ENCODE measurements at places on chromosomes 4 and X.

DNA sequence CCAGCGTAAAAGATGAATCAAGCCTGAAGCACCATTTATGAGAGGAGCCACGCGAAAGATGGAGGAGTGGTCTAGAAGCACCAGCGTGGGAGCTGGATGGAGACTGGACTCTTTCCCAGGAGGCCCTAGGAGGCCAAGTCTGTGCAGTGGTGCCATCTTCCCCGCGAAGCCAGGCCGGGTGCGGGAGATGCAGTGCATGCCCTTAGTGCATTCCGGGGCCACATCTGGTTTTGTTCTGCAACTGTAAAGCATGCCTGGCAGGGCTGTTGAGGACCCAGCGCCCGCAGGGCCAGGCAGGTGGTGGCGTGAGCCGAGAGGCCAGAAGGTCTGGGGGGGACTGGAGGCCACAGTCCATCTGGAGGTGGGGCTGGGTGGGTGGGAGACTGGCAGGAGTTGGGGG, 78.6 kb upstream of the ADRA2C start:
- no peak for DNase-seq

DNA sequence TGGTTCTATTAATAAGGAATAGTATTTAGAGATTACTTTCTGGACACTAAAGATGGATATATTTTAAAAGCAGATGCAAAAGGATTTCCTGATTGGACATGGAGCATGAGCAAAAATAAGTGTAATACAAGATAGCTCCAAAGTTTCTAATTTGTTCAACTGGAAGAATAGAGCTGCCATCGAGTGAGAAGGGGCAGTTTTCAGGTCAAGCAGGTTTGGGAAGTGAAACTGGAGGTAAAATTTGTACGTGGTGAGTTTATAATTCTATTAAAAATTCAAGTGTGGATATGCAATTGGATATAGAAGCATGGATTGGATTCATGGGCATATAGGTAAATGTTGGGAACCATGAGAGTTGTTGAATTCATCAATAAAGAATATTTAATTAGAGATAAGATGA, 31.8 kb downstream of the PRDM8 start:
- DNase-seq, result no peak

DNA sequence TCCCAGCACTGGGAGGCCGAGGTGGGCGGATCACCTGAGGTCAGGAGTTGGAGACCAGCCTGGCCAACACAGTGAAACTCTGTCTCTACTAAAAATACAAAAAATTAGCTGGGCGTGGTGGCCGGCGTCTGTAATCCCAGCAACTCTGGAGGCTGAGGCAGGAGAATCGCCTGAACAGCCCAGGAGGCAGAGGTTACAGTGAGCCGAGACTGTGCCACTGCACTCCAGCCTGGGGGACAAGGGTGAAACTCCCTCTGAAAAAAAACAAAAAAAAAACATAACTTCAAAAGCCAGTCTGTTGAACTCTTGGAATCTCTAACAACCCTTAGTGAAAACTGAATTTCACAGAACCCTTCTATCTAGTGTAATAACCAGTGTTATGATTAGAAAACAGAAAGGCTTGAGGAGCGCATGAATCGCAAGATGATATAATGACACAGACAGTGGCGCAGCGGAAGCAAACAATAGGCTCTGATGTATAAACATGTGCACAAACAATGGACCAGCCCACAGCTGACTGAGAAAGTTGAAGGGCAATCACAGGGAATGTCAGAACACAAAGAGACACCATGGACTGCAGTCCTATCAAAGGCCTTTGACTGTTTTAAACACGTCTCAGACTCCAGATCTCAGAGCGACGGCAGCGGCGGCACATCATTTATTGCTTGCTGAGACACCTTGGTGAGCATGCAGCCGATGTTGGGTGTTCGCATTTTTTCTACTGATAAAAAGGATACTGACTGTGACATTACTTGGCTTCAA, 81.6 kb downstream of the NSUN7 start:
- no peak for DNase-seq

DNA sequence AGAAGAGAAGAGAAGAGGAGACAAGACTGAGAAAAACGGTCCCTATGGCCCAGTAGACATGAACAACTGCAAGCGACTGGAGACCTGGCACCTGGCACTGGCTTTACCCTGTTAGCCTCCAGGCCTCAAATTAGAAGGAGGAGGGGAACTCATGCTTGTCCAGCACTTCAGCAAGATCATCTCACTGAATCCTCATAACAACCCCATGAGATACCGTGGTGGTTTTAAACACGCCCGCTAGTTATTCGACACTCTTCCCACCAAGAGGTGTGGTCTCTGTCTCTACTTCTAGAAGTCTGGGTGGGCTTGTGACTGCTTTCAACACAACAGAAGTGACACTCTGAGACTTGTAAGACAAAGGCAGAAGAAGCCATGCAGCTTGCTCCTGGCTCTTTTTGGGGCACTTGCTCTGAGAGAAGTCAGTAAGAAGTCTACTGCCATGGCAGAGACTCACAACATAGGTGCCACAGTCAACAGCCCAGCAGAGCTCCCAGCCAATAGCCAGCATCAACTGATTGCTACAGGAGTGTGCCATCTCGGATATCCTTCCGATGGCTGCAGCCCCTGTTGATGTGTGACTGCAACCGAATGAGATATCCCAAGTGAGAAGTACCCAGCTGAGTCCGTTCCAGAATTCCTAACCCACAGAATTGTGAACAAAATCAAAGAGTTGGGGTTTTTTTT, 34.0 kb upstream of the BCOR start:
- no peak for DNase-seq

GRCh38 chr4:148289740-148290139, 152.5 kb downstream of the NR3C2 start:
- no peak for DNase-seq

- DNase-seq, result no peak
Measured at GRCh38 chr4:32697281-32697814, 1977.2 kb downstream of the PCDH7 start.

DNA sequence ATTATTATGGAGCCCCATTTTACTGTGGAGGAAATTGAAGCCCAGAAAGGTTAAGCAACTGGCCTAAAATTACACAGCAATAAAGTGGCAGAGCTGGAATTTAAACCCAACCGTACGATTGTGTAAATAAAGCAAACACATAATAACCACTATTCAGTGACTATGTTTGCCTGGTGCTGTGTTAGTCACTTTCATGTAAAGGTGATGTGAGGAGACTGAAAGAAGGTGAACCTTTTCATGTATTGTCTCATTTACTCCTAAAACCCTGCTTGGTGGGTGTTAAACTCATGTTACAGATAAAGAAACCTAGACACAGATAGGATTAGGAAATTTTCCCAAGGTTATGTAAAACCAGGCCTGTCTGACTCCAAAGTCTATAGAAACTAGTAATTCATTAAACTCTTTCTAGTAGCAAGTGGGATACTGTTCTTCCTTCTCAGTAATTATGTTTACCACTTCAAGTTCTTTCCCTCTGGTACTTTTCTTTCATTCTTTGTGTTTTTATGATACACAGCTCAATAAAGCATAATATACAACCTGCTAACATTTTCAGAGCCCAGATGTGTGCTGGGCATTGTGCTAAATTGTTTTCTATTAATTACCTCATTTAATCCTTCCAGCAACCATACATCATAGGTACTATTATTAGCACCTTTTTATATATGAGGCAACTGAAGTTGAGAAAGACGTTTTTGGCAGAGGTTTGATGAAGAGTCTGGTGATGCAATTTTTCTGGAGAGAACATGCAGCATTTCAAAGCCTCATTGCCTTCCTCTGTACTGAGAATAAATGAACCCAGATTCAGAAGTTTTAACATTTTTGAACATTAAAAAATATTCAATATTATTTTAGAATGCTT, 202.7 kb downstream of the SPRY1 start:
- no peak for DNase-seq

DNA sequence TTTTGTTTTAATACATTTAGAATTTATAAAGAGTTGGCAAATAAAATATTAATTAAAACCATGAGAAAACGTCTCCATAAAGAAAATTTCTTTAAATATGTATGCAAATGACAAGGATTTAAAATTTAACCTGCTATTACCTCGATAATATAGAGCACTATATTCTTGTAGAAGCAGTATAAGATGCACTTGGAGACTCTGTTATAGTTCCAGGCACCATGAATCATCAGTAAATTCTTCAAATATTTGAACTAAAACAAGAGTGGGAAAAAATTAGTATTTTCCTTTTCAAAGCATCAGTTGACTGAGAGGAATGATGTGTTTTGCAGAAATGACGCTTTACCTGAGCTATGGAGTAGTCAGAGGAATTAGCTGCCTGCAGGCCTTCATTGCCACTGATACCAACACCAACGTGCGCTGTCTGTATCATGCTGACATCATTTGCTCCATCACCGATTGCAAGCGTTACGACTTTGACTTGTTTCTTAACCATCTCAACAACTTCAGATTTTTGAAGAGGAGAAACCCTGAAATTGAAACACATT, 67.3 kb downstream of the SHISA3 start:
- DNase-seq, result no peak

DNA sequence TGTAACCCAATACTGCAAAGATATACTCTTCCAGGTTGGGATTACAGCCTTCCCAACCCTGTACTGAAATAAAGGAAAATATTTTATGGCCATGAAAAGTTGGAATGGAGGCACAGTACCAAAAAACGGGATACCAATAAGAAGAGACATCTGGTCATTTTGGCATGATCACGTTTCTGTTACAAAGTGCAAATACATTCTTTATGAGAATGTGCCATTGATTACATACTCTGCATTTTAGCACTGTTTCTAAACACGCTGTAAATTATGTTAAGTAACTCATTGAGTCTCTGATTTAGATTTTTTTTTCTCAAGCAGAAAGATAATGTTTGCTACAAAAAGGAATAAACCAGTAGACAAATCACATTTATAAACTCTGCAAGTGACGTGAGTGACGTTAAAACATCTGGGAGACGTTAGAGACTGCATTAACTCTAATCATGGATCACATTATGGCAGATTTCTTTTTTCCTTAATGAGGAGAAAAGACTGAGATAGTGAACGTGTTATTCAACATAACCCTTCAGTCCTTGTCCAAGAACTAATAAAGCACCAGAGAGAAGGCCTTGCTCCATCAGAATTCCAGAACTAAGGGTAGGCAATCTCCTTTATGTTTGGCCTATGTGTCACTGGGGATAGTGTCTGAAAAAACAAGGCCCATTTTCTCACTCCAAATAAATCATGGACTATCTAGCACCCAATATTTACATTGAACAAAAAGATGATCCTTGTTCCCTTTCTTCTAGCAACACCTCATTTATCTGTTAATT, 31.0 kb downstream of the UNC5C start:
- no peak for DNase-seq

DNA sequence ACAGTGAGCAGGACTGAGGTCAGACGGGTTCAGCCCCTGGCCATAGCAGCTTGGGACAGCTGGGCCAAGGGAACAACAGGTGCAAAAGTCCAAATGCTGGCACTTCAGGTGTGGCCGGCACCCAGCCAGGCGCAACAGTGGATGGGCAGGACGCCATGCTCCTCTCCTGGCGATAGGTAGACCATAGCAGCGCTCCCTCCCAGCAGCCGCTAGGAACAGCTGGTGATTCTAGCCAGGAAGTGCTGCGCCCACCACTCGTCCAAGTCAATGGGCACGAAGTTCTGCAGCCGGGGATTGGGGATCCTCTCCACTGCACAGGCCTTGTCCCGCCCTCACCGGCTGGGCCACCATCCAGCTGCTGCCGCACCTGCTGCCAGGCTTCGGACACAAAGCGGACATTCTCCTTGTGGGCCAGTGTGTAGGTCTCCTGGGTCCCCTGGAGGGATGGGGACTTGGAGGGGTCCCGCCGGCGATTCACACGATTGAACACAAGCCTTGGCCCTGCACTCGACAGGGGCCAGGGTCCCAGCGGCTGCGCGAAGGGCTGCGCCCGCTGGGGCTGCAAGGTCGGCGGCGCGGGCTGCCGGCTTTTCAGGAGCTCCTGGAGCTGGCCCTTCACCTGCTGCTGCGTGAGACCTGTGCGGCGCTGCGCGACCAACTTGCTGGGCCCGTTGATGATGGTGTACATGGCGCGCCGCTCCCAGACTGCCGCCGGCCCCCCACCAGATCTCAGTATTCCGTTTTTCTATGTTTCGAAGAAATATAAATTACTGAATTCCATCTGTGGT, 227.5 kb upstream of the STK26 start:
- no peak for DNase-seq

DNA sequence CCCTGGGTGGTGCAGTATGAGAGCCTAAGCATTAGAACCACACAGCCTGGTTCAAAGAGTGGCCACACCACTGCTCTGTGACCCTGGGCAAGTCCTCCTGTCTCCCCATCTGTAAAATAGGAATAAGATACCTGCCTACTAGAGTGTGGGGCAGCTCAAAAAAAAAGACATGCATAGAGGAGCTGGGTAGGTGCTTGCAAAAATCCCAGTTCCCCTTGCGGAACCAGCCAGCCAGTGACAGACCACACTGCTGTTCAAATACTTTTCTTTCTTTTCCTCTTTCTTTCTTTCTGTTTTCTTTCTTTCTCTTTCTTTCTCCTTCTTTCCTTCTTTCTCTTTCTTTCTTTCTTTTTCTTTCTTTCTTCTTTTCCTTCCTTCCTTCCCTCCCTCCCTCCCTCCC, 63.0 kb upstream of the TRIM2 start:
- no peak for DNase-seq

GRCh38 chrX:153779891-153780677, 757 bp upstream of the SRPK3 start:
- DNase-seq, result no peak

DNA sequence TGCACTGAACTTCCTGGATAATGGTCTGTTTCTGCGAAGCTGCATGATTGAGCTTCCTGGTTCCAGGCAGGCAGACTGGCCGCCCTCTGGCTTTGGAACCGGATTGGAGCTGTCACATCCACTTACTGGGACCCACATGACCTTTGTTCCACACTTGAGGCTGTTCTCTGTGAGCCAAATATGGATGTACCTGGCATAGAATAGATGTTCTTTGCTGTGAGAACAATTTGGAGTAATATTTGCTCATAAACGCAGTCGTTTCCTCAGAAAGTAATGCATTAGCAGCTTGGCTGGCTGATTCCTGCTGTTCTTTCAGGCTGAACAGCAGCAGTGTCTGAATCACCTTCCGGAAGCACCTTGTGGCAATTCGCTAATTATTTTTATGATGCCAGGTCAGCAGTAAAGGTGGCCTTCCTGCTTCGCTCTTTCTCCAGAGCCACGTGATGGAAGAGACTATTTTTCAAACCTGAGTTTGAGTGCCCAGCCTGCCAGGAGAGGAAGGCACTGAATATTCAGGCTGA, 78.1 kb upstream of the BOD1L1 start:
- no peak for DNase-seq

All from stimulated activated CD8-positive, alpha-beta memory T cell treated with anti-CD3 and anti-CD28 coated beads, Interleukin-15, amount 100 ng/mL, for 4 hours (primary cell).